AG09309 (cell line): ENCODE measurements at places on chromosomes 12 and 14.
A peak's percentile ranks its signal among the peaks of the same experiment; 100 is the strongest.

GRCh38 chr12:100058482-100059029, 73.8 kb upstream of the ANKS1B start:
- DNase-seq, result peak; percentile 93

DNA sequence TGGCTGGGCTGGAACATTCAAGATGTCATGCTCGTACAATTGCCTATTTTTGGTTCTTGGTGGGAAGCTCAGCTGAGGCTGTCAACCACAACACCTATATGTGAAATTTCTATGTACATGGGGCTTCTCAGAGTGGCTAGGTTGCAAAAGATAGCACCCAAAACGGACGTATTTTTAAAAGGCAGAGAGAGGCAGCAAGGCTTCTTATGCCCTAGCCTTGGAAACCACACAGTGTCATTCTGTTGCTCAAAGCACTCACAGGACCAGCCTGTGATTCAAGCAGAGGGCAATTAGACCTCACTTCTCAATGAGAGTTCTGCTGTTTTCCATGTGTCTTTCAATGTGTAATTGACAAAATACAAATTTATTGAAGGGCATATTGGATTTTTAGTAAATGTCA, 134.0 kb downstream of the GXYLT1 start:
- DNase-seq, result no peak

DNA sequence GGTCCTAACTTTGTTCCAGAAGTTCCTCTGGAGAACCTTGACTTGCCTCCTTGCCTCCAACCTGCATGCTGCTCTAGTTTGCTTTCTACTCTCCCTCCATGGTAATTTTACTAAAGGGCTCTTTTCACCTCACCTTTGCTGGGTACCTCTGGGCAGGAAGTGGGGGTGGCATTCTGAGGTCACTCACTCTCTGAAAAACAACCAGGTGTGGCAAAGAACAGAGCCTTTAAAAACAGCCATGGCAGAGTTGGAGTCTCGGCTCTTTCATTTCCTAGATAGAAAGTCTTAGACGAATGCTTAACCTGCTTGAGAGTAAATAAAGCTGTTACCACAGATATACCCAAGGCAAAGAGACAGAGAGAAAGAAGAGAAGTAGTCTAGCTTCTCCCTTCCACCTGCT, 827.9 kb downstream of the BCL11B start:
- no peak for DNase-seq

DNA sequence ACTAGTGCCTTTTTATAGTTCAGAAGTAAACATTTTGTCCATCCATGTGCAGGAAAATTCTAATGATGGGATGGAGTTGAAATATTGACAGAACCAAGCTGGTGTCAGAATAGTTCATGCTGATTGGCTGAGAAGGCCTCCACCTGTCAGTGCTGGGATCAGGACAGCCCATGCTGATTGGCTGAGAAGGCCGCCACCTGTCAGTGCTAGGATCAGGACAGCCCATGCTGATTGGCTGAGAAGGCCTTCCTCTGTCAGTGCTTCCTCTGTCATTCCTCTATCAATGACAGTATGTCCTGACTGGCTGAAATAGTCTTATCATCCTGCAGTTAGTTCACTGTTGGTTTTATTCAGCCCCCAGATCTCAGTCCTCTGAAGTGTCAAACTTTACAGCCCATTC, 95.7 kb downstream of the PPP2R5C start:
- DNase-seq, result no peak

DNA sequence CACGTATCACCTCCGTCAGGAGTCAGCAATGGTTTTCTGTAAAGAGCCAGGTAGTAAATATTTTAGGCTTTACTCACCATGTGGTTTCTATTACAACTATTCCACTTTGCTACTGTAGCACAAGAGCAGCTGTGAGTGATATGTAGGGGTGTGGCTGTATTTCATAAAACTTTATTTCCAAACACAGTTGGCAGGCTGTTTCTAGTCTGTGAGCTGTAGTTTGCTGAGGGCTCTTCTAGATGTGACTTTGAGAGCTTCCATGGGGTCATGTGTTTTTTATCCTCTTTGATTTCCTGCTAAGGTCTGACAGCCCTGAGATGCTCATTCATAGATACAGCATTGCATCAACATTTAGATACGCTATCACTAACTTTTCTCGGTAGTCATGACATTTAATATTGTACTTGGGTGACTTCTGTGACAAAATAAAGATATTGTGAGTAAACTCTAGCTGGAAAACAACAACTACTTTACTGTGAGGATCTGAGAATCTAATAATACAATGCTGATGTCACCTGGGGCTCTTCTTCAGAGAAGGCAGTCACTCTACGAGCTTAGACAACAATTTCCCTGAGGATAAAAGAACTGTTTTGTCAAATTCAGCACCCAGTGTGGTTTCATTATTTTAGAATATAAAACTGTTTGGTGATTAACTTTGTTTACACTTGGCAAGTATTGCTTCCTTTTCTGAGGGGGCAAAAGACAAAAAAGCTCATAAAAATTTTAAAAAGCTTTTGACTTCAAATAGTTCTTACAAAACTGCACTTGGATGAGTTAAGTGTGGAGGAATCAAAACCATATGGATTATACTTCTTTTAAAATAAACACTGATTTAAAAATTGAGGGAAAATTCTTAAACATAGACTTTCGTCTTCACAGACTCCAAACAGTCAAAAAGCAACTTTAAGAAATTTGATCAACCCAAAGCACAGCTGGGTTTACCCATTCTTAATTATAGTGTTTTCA, 231.2 kb upstream of the DCN start:
- DNase-seq, result peak; percentile 62

DNA sequence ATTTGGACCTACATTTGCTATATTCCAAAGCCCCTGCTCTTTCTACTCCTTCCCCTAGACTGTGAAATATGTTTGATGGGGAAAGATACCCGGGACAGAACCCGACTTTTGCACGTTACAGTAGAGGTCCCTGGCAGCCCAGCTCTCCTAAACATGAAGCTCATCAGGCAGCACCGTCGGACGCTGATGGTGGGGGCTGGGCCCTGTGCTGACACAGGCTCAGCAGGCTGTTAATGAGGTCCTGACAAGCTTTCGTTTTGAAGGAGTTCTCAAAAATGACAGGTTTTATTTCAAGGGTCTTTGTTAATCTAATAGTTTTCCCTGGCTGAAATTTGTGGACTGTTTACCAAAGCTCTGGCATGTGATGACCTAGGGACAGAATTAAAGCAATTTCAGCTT, 102.3 kb downstream of the SLC25A47 start:
- DNase-seq, result no peak

DNA sequence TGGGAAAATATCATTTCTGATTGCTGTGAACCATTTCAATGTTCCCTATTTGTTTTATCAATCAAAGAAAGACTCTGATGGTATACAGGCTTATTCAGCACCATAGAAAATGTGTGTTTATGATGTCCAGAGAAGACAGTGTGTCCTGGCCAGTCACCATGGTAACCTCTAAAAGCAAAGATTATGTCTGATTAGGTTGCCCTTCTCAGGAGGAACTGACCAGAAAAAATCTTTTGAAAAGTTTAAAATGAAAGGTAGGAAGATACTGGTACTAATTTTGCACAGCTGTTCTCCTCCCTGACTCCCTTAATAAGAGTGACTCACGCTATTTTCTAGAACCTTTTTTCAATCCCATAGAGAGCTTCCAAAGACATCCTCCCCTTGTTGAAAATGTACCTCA, 391.8 kb upstream of the DCN start:
- no peak for DNase-seq

GRCh38 chr12:111643427-111643826, 42.3 kb downstream of the BRAP start:
- no peak for DNase-seq
